NCI-H460 (cell line): ENCODE measurements at places on chromosomes 4 and X.

DNA sequence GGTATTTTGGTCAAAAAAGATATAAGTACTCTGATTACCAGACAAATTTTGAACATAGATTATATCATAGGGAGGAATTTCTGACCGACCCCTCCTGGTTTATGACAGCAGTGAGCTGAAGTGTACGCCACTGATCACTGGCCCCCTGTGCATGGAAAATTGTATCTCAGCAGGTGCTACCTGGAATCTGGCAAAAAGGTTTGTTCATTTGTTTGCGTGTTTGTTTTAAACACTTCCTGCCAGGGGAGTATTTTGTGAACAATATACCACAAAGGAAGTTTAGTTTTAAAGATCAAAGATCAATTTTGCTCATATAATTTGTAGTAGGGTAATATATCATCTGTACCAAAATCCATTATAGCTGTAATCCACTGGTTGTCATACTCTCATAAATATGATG lies 219.7 kb upstream of the TENM3 start:
- no peak for DNase-seq

DNA sequence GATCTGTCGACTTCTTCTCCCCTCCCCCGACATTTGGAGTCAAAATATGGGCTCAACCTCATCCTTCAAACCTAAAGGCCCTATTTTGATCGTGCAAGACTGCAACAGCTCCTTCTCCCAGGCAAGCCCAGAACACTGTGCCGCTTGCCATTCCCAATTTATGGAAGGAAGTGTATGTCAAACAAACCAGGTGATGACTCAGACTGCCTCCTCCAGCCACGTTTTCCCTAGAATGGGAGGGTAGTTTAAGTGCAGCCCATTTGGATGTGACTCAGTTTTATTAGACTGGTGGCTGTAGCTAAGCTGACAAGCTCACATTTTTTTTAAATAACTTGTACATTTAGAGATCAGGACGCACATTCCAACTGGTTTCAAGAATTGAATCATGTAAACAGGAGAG lies 570.4 kb upstream of the DIPK2B start:
- peak; percentile 50 for DNase-seq

- no peak for DNase-seq
Observed at GRCh38 chrX:6558979-6559378, 24.1 kb upstream of the VCX3A start.

- no peak for DNase-seq
Observed at GRCh38 chrX:148755111-148755510, 254.7 kb downstream of the AFF2 start.

DNA sequence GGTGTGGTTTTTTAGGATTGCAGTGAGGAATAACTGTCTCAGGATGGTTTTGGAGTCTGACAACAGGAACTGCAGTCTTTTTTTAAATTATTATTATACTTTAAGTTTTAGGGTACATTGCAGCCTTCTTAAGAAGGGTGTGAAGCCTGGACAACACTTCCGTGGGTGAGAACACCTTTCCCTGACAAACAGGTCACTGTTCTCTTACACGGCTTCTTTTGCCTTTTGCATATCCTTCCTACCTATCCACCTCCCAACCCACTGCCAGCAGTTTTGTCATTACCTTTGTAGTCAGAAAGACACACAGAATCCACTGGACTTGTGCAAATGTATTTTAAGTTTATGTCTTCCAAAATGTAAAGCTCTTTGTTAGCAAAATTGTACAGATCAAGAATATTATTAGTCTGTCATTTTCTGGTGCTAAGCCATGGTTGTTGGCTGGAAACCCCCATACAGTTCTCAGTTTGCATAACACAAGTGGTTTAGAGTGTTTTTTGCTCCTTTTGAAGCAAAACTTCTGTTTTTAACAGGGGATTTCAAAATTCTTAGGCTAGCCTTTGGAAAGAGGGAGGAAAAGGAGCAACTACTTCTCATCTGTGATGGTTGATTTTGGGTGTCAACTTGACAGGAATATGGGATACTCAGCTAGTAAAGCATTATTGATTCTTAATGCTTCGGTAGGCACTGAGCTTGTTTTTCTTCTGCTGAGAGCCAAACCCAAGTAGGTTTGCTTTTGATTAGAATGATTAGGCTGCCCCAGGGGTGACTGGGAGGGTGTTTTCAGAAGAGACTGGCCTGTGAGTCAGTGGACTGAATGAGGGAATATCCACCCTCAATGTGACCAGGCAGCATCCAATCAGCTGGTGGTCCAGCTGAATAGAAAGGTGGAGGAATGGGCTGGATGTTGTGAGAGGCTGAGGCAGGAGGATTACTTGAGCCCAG lies 29.4 kb upstream of the KLHL2 start:
- DNase-seq: no peak

DNA sequence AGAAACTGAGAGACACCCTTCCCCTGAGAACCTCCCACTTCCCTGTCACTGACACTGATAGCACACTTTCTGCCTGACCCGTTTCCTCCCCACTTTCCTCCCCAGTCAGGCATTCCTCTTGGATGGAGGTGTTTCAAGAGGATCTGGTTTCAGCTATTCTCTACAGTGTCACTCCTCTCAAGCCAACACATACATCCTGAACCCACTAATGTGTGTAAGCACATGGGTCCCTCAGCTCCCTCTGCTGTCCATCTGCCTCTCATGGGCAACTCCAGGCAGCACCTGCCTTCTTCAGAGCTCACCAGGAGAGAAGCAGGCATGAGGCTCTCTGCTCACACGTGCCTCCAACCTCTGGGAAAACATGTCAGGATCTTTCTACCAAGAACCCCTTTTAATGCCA lies 207.6 kb downstream of the NAF1 start:
- DNase-seq: no peak

GRCh38 chrX:38061335-38061734 lies 55.0 kb downstream of the SYTL5 start:
- DNase-seq: peak; percentile 28

- DNase-seq: no peak
Observed at GRCh38 chr4:109875106-109875505, 27.2 kb downstream of the LRIT3 start.

DNA sequence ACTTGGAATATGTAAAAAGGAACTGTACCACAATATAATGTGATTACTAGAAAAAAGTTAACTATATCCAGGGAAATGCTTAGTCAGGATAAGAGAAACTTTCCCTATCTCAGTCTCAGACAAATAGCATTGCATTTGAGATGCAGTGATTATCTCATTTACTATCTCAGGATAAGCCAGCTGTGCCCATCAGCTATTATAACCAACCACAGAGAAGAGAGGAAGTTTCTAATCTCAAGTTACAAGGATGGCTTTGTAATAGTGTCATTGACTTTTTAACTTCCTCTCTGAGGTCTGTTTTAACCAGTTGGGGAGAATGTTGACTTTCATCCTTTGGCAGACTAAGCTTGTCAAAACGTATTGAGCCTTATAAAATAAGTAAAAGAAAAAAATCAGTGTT lies 56.5 kb downstream of the SNX25 start:
- no peak for DNase-seq

- peak; percentile 96 for DNase-seq
Observed at GRCh38 chr4:140095694-140096482, 58.1 kb downstream of the MAML3 start.

GRCh38 chrX:46777971-46778810 lies 19.3 kb upstream of the SLC9A7 start:
- peak; percentile 14 for DNase-seq

DNA sequence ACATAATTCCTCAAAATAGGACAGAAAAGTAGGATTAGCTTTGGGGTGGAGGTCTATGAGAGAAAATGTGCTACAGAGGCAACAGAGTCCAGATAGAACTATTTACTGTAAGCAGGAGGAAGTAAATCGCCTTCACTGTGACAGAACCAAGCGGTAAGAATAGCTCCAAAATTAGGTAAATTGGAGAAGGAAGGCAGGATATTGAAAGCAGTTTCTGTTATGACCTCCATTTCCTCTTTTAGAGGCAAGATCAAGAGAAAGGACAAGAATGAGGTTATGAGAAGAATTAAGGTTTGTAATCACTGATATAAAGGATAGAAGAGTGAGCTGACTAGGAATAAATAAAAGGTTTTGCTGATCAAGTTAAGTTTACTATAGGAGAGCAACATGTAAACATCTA lies 44.1 kb upstream of the NEUROG2 start:
- DNase-seq: no peak

DNA sequence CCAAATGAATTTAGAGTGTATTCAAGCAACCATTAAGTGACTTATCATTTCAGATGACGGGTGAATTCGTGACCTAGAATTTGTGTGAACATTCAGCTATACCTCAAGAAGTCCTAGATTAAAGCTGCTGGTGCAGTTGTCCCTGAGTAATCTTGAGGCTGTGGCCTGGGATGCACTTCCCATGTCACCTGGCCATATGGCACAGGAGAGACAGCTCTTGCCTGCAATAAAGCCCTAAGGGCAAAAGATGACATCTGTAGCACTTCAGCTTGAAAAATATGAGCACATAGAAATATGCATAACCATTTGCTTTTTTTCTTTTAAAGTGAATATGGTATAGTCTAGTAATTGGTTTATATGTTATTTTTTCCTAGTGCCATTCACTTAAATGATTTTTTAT lies 125.8 kb downstream of the FHDC1 start:
- no peak for DNase-seq

- no peak for DNase-seq
Observed at GRCh38 chr4:83110970-83111750, 3.4 kb downstream of the PLAC8 start.

DNA sequence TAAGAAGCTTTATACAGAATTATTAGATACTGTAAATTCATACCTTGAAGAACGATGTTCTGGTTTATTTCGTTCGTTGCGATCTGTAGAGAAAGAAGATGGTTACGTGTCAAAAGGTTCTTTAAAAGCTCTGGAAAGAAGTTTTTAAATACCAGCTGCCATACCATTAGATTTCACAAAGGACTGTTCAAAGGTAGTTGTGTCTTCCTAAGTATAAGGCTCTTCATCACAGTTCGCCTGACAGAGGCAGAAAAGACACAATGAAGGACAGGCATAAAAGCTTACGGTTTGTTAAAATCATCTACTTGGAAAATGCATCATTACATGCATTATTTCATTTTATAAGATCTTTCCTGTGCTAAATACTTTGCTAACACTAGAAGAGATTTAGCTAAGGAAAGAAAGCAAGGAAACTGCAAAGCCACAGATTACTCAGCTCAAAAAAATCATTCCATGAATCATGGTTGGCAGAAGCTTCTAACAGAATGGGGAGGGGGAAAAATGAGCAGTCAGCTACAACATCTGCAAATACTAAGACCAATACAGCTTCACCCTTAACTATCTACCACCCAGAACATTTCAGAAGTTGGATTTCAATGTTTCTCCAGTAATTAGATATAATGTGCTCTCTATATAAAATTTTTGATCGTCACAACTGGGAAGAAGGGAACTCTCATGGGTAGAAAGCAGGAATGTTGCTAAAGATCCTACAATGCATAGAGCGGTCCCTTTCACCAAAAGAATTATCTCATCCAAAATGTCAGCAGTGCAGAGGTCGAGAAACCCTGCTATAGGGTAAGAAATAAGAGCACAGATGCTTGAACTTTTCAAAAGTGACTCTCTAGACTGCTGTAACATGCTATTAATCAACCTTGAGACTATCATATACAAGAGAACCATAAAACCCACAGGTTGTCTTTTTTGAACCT lies 50.7 kb upstream of the PRSS48 start:
- DNase-seq: no peak

DNA sequence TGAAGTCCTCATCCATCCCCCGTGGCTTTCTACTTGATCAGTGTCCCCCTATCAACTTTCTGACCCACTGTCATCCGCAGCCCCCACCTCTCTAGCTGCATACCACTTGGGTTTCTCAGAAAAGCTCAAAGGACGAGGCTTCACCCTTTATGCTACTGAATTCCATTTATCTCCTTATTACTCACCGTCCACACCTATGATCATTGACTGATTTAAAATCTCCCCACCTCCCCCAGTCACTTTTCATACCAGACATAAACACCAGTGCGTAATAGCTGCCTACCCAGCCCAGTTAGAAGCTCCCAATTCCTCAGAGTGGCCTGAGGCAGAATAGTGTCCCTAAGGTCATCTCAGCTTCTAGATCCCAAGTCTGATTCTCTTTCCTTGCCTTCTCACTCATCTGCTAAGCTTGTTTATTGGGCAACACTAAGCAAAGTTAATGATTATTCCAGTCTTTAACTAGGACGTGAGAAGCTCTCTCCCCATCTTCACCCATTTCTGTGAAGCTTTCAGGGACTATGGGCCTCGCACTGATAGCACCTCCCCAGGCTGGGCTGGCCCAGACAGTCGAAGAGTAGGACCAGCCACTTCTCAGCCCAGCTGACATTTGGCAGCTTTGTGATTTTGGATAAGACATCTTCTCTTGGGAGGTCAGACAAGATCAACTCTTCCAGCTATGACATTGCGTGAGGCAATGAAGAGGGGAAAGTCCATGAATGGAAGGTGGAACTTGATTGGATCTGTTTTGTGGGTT lies 7.2 kb upstream of the DDX60L start:
- no peak for DNase-seq

GRCh38 chr4:17785858-17786257 lies 4.4 kb upstream of the FAM184B start:
- DNase-seq: no peak

DNA sequence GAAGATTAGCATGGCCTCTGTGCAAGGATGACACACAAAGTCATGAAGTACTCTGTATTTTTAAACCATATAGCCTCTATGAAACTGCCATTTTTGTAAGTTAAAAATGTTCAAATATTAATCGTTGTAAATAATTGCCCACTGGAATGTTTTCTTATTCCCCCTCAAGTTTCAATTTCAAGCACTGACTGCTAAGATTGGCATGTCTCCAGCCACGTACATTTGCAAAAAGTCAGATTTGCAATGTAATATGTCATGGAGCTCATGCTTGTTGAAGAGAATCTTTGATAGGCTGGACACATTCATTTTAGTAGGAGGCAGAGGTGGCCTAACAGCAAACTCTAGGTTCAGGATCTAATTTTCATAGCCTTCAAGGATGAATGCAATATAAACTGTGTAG lies 124.7 kb downstream of the CBR4 start:
- DNase-seq: no peak

- DNase-seq: no peak
Observed at GRCh38 chr4:158787709-158788475, 19.1 kb downstream of the FNIP2 start.

GRCh38 chrX:39903937-39904336 lies 193.8 kb downstream of the BCOR start:
- DNase-seq: no peak

DNA sequence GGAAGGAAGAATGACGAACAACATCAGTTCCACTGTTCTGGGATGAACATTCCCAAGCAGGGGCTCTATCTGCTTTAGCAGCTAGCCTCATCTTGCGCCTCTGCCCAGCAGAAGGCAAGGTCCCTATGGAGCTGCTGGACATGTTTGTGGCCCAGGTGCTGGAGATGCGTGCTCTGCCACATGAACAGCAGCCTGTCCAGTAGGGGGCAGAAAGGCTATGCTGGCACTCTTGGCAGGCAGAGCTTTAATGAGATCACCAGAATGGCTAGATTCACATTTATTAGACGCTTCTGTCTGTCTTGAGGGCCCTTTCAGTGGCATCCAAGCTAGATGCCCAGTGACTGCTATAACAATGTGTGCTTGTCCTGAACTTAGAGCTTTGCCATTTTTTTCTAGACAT lies 1826.0 kb downstream of the STIM2 start:
- peak; percentile 3 for DNase-seq

- DNase-seq: no peak
Observed at GRCh38 chrX:51395480-51395809, 62.8 kb downstream of the NUDT10 start.

- peak; percentile 49 for DNase-seq
Observed at GRCh38 chr4:3047464-3048286, 26.7 kb downstream of the HTT-AS start.

- no peak for DNase-seq
Observed at GRCh38 chr4:127641524-127641923, 8.8 kb downstream of the INTU start.

- DNase-seq: no peak
Observed at GRCh38 chrX:38336538-38337240, 9.4 kb upstream of the RPGR start.

GRCh38 chr4:88041626-88042025 lies 34.2 kb downstream of the PKD2 start:
- DNase-seq: no peak
